ENCODE measurements at places on chromosomes 3 and 15.
A peak's percentile ranks its signal among the peaks of the same experiment; 100 is the strongest.

DNA sequence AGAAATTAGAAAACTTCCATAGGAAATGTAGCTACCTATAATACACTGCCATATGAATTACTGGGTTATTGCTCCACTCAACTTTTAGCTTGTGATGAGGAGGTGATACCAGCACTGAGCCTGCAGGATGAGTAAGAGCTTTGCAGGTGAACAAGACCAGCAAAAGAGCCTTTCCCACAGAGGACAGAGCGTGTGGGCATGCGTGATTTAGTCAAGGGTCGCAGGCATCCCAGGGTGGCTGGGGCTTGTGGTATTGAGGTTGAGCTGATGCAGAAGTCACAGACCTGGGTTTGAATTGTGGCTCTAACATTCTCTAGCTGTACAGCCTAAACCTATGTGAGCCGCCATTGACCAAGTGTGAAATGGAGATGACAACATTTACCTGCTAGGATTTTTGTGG lies 5.6 kb downstream of the NRROS start:
- DNase-seq, result no peak

DNA sequence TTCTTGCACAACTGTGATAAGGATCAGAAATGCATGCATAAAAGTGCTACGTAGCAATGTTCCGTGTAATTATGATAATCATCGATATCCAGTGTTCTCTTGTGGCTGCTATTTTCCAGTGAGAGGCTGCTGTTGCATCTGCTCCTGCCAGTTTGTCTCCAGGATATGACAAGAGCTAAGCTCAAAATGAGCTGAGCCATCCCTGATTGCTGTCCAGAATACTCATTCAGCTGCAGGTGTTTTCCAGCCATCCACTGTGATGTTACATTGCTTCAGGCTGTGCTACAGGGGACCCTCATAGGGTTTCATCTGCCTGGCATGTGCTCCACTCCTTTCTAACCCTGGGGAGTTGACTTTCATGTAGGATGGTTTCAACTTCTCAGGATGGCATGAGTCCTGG lies 976.0 kb downstream of the ROBO1 start:
- DNase-seq, result no peak

DNA sequence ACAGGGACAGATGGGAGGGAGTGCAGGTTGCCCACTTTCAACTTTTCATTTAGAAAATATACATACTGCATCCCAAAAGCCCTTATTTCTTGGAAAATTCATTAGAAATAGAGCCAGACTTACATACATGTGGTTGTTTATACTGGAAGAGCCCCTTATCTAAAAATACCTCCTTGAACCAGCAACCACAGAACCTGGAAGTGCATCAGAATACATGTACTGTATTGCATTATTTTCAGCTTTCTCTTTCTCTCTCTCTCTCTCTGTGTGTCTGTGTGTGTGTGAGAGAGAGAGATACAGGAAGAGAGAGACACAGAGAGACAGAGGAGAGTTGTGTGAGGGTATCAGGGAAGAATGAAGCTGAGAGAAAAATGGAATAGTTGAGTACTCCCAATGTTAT lies 29.5 kb upstream of the LSAMP start:
- no peak for DNase-seq

DNA sequence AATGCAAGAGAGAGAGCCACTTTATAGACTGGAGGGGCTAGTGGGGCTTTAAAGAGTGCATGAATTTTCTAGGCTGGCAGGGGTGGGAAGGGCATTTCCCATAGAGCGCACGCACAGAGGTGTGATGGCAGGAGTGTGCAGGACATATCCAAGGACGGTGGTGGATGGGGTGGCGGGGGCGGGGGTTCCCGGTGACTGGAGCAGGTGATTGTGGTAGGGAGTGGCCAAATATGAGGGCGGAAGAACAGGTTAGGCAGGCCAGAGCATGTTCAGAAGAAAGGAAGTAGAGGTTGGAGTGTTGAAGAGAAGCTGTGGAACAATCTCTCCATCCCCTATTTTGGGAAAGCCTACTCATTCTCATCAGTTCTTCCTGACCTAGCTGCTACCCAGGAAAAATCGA lies 18.1 kb downstream of the FAM81A start:
- no peak for DNase-seq

- DNase-seq, result no peak
Measured at GRCh38 chr3:20406611-20407011, 220.6 kb upstream of the SGO1 start.

DNA sequence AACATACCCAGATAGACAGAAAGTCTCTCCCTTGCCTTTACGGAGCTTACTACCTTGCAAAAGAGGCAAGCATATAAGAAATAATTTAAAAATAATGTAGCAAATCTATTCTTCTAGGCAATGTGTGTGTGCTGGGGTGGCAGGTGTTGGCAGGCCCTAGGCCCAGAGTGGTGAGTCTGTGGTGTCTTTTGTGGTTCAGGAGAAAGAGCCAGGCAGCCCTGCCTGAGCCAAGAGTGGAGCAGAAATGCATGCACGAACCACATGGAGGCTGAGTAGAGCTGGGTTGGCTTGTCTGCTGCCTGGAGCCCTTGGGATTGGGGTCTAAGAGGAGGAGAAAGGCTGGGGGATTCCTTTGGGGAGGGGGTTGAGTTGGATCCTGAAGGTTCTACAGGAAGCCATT lies 70.2 kb upstream of the MYZAP start:
- DNase-seq, result no peak

GRCh38 chr15:69434679-69435078 lies 17.9 kb upstream of the RPLP1 start:
- no peak for DNase-seq

DNA sequence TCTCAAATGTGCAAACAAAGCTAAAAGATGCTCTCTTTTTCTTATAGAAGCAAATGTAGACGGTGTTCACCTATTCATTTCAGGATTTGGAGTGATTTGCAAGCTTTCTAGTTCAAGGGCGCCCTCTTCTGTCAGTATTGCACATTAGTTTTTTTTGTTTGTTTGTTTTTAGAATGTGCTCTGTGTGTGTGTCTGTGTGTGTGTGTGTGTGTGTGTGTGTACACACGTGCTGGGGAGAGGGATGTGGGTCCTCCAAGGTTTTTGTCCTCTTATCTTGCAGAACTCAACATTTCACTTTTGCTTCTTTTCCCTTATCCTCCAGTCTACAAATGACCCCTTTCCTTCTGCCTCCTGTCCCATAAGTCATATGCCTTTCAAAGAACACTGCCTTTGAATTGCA lies 23.5 kb downstream of the DNAH1 start:
- DNase-seq, result peak; percentile 8

DNA sequence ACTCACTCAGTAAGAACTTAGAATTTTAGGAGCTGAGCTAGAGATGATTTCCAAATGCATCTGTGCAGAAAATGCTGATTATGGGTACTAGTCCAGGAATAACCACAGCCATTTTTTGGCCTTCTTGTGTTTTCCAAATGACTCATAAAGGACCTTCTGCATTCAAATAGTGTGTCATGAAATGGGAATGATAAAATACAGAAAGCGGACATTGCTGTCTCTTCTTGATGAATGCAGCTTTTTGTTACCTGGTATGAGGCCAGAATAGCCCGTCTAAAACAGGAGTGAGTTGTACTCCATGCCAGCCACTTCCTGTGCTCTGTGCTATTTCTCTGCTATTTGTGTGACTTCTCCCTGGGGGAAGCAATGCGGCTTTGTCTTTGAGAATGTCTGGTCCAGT lies 20.5 kb upstream of the FRMD5 start:
- no peak for DNase-seq

DNA sequence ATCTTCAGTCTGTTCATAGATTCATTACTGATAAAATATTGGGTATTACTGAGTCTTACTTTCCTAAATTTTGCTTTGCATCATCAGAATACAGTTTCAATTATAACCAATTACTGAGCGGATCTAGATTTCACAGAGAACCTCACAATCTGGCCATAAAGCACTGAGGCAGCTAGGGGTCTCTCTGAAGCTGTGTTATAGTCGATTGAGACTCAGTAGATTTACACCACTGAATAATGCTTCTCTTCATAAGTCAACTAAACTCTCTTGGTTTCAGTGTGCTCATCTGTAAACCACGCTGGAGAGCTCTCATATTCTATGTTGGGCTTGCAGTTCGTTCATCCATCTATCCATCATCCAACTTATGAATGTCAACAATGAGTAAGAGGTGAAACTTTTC lies 180.6 kb downstream of the GREM1 start:
- DNase-seq, result no peak

DNA sequence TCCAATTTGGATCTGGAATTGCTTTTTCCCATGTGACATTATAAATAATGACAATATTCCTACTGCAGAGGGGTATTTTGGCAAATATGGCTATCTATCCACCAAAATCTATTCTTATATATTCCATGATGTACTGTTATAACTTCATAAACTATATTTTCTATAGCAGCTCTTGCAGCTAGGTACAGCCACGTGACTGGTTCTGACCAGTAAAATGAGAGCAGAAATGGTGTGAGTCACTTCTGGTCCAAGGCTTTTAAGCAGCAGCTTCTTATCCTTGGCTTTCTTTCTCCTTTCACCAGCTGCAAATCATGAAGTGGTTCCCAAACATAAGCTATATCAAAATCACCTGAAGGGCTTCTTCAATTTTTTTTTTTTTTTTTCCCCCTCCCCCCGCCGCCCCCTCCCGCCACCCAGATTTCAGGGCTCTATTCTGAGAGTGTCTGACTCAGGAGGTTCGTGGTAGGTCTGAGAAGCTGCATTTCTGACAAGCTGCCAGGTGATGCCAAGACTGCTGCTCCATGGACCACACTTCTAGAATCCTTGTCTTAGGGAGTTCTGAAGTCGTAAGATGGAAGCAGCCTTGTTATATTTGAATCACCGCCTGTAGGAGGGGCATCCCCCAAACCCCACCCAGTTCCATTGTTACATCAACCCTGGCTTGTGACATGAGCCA lies 357.5 kb downstream of the CHST2 start:
- no peak for DNase-seq

- DNase-seq, result no peak
Measured at GRCh38 chr3:73326396-73326795, 264.9 kb downstream of the EBLN2 start.

DNA sequence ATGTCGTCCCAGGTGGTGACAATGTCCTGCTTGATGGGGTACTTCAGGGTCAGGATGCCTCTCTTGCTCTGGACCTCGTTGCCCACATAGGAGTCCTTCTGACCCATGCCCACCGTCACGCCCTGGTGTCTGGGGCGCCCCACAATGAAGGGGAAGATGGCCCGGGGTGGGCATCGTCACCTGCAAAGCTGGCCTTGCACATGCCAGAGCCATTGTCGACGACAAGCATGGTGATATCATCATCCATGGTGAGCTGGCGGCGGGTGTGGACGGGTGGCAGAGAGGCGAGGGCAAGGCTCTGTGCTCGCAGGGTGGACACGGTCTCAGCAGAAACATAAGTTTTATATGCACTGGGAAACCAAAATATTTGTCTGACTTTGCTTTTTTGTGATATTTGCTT lies 163.1 kb downstream of the WDR76 start:
- no peak for DNase-seq

- no peak for DNase-seq
Measured at GRCh38 chr3:51721062-51721745, 14.3 kb downstream of the GRM2 start.

DNA sequence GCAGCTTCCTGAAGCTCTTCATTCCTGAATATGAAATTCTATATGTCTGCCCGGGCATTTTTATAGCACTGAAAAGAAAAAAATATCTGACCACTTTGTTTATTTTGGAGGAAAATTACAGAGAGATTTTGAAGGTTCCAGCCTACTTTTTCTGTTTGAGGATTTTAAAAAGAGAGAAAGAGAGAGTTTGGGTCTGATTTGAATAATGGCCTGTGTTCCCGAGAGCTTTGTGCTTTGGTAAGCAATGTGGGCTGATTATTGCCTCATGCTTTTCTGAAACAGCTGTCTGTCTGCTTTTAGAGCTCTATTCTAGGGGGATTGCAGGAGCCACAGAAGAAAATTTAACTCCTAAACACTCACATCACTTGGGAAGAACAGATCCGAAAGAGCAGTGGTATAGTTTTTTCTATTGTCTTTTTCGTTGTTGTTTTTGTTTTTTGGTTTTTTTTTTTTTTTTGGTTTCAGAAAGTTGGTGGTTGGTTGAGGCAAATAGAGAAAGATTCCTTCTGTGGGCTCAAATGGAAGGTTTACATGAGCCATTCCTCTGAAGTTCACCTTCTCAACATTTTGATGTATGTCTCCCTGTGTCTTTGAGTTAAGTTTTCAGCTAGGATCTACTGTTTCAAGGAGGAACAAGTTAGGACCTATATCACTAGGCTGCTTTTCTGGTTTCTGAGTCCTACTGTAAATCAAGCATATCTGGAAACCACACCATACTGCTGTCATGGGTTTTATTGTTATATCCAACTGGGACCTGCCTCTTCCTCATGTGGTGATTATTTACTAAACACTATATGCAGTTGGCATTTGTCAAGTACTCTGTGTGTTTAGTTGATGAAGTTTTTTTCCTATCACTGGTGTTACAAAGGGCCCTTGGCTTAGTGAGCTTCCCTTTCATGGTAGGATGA lies 178.9 kb downstream of the KCNMB2 start:
- DNase-seq, result no peak

DNA sequence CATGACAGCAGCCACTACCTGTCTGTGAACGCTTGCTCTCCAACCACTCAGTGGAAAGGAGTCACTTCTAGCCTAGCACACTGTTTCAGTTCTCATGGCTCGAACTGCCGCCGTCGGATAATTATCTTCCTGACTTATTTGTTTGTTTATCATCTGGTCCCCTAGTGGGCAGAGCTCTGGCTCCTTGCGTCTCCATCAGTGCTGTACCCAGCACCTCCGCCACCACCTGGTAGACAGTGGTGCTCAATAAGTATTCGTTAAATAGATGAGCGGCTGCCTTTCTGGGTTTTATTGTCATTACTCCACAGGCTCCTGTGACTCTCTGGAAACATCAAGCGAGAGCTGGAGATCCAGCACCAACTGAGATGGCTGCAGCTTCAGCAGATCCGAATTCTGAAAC lies 297.5 kb downstream of the NTRK3 start:
- no peak for DNase-seq

DNA sequence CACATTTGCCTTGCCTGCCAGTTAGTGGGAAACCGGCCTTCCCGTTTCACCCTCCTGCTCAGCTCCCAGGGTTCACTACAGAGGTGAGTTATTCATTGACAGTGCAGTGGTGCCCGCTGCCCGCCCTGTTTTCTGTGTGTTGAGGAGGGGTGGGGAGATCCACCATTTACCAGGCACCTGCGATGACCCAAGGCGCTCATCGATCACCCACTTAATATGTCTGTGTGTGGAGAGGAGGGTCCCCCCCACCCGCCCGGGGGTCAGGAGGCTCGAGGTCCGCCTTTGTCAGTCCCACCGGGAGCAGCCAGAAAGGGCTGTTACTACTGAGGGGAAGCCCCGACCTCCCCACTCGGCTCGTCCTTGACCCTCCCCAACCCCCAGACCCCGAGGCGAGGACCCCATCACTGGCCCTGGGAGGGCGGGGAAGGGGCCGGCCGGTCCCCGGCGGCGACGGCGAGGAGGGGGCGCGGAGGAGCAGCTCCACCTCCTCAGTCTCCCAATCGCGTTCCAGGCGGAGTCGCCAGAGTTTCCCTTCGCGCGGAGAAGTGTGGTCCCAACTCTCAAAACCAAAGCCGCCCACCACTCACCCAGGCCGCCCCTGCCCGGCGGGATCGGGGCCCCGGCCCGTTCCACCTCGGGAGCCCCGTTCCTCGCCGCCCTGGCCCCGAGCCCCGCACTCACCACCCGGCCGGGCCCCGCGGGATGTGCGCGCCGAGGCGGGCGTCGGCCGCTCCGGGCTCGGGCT lies 1.1 kb downstream of the PLXNB1 start:
- no peak for DNase-seq

All from stimulated activated CD8-positive, alpha-beta memory T cell treated with anti-CD3 and anti-CD28 coated beads, Interleukin-4, amount 100 ng/mL, for 1 hour (primary cell).